HT-29 (cell line): ENCODE measurements at places on chromosomes 4 and X.
A peak's percentile ranks its signal among the peaks of the same experiment; 100 is the strongest.

- DNase-seq, result no peak
These were observed 25.7 kb downstream of the GAB3 start for GRCh38 chrX:154724993-154725756.

DNA sequence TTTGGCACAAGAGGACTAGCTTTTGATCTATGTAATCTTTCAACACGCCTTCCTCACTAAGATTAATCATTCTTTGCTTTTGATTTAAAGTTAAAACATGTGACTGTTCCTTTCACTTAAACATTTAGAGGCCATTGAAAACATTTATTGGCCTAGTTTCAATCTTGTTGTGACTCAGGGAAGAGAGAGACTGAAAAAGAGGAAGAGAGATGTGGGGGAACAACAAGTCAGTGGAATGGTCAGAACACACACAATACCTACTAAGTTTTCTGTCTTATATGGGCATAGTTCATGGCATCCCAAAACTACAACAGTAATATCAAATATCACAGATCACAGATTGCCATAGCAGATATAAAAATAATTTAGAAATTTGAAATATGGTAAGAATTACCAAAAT, 812.9 kb upstream of the AGA start:
- DNase-seq, result no peak

DNA sequence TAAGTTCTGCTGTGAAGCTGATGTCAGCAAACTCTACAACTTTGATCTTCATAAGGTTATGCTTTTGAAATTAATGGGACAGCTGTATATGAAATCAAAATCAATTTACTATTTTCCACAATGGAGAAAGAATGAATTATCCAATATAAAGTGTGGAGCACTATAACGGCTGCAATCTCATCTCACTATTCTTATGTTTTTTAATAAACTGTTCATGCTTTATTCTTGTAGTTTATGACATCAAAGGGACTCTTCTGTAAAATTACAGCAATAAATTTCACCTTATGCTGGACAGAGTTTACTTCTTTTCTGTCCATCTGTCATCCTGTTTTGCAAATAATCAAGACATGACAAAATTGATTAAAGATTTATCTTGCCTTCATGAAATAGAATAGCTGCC, 192.5 kb downstream of the TECRL start:
- no peak for DNase-seq

DNA sequence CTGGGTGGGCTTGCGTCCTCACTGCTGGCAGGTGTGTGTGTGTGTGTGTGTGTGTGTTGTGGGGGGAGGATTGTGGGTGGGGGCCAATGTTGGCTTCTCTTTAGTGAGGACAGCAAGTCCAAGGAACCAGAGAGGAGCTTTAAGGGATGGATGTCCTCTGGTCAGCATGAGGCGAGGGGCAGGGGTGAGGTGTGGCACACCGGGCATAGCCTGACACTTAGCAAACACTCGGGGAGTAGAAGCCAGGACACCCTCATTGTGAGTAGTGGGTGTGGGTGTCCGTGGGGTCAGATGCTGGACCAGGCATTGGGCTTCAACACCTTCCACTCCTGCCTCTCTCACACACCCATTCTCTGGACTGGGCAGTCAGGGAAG, 2.8 kb downstream of the SORCS2 start:
- no peak for DNase-seq

GRCh38 chrX:100625985-100626491, 10.6 kb downstream of the TSPAN6 start:
- DNase-seq, result no peak

DNA sequence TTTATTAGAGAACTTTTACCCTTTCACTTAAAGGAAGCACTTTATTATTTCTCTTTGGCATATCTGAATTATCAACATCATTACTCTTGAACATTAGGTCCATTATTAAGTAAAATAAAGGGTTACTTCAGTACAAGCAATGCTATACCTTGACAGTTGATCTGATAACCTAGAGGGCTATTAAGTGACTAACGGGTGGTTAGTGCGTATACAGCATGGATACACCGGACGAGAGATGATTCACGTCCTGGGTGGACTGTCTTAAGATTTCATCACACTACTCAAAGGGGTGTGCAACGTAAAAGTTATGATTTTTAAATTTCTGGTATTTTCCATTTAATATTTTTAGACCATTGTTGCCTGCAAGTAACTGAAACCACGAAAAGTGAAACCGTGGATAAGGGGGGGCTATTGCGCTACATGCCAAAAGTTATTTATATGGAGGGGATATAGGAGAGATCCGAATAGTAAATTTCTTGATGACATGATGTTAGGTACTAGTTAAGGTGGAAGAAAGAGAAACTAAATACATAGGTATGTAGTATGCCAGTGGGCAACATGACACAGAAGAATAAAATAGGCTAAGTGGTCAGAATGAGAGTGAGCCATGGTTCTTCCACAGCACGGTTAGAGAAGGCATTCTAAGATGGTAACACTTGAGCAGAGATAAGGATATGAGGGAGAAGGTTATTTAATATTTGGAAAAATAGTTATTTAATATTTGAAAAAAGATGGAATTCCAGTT, 230.8 kb upstream of the ANKRD50 start:
- DNase-seq, result no peak

GRCh38 chr4:68373513-68373912, 23.6 kb upstream of the YTHDC1 start:
- peak; percentile 58 for DNase-seq

DNA sequence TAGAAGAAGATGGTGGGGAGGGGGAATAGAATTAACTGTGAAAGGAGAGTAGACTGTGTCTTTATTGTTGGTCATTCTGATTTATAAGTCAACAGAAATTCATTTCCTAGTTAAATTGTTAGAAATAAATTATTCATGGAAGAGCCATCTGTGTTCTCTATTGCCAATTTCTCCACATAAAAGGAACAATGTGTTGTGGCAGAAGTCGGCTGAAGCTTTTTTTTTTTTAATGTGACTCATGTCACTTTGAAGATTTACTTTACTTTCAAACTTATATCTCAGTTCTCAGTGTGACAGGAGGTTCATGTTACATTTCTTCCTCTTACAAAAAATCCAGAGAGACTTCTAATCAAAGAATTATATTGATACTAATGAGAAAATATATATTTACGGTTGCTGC, 60.5 kb downstream of the CPE start:
- DNase-seq, result no peak

- DNase-seq, result no peak
These were observed 54.6 kb downstream of the ARAP2 start for GRCh38 chr4:36189511-36190226.
